ENCODE measurements at places on chromosomes 3 and 15.

DNA sequence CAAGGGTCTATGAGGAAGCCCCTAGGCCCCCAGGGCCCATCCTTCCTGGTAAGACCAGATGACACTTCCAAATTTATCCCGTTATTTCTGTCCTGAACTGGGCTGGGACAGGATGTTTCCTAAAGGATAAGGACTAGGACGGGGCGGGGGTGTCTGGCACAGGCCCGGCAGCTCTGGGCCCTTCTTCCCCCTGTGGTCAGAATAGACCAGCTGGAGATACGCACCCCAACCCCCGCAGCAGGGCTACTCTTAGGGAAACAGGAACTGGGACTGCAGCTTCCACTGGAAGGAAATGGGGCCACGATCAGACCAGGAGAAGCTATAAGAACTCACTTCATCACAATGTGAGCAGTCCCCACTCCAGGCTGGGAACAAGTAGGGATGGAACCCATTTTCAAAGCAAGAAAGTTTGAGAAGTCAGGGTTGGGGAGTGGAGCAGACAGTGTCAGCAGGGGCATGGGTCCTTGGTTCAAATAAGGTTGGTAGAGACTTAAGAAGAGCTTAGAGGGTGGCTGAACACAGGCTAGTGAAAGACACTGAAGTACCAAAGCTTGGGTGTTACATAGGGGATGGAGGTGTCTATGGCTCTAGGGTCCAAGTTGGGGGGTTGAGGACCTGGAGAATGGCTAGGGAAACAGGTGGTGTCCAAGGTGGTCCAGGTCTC, 1.1 kb downstream of the NCKIPSD start:
- peak overlapping the region; percentile 92 for H3K4me3 ChIP-seq
- peaks cover 6% of the 10 kb centered on the region for H3K27me3 ChIP-seq
- peaks cover 36% of the 10 kb centered on the region for H3K36me3 ChIP-seq
- no peak overlapping the region for H3K27ac ChIP-seq
- DNase-seq = no peak

DNA sequence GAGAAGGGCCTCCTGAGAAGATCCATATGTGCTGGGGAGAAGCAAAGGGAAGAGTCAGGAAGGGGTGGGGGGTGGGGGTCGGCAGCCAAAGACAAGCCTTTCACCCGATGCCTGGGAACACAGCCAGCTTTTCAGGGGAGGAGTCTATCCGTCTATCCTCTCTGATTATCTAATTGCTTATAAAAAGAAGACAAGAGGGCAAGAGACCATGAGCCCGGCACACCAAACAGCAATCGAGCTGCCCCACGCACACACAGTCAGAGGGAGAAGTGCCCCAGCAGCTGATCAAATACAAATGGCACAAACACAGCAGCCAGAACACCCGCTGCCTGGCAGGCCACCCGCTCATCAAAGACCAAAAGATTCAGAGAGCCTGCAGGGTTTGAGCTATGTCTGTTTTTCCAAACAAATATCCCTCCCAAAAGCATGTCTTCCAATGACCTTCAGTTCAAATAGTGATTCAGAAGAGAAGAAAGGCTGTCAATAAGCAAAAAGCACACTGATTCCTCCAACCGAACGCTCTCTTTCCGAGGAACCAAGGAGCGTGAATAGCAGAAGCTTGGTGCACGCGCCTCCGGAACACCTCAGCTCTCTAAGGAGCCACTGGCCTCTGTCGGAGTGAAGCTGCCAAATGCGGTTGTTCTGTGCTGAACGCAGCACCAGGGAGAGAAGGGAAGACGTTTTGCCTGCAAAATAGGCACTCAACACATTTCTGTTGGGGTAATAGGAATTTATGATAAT, 419.2 kb downstream of the OCA2 start:
- peak overlapping the region; percentile 12 for H3K27ac ChIP-seq
- H3K4me1 ChIP-seq = peaks cover 33% of the 10 kb centered on the region
- H3K36me3 ChIP-seq = no peaks in the 10 kb centered on the region
- peaks cover 3% of the 10 kb centered on the region for H3K27me3 ChIP-seq
- peak overlapping the region; percentile 20 for H3K4me3 ChIP-seq

GRCh38 chr3:126867190-126867862, 115.6 kb upstream of the PLXNA1 start:
- H3K4me1 ChIP-seq = peaks cover 6% of the 10 kb centered on the region
- no peak overlapping the region for H3K27ac ChIP-seq
- no peak overlapping the region for H3K4me3 ChIP-seq
- peaks cover 16% of the 10 kb centered on the region for H3K36me3 ChIP-seq
- no peaks in the 10 kb centered on the region for H3K27me3 ChIP-seq

- no peaks in the 10 kb centered on the region for H3K36me3 ChIP-seq
- peak overlapping the region; percentile 14 for H3K27ac ChIP-seq
- no peak overlapping the region for H3K4me3 ChIP-seq
- H3K4me1 ChIP-seq = peaks cover 38% of the 10 kb centered on the region
These were observed 53.0 kb upstream of the ST3GAL6 start for GRCh38 chr3:98710067-98710659.

GRCh38 chr3:59442046-59442445, 392.2 kb upstream of the CFAP20DC start:
- no peaks in the 10 kb centered on the region for H3K36me3 ChIP-seq
- no peak for DNase-seq
- peak overlapping the region; percentile 12 for H3K27ac ChIP-seq
- peaks cover 7% of the 10 kb centered on the region for H3K27me3 ChIP-seq
- H3K4me3 ChIP-seq = no peak overlapping the region

DNA sequence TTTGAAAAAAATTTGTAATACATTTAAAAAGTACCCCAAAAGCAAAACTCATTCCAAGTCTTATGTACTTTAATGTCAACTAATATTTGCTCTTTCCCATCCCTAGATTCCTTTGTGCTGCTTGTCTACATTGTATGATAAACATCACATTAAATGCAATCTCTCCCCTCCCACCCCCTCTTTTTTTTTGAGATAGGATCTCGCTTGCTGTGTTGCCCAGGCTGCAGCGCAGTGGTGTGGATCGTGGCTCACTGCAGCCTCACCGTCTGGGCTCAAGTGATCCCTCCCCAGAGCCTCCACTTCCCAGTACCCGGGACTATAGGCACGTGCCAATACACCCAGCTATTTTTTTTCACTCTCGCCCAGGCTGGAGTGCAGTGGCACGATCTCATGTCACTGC, 12.6 kb downstream of the MAP2K1 start:
- peaks cover 40% of the 10 kb centered on the region for H3K36me3 ChIP-seq
- H3K4me3 ChIP-seq = no peak overlapping the region
- no peaks in the 10 kb centered on the region for H3K27me3 ChIP-seq
- no peak for DNase-seq
- H3K27ac ChIP-seq = no peak overlapping the region

DNA sequence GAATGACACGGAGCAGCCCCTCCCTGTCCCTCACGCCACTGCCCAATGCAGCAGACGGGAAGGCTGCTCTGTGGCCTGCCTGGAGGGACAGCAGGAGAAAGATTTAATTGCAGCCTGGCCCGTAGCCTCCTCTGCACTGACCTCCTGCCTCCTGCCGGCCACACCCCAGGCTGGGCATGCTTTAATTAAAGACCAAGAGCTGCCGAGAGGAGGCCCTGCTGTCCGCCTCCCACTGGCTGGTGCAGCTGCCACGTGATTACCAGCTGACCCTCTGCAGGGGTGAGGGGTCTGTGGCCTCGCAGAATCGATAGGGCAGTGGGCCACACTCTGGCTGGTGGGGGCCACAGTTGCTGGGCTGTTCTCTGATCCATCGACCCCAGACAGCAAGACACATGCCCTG, 100.2 kb upstream of the PRR23E start:
- peaks cover 12% of the 10 kb centered on the region for H3K27me3 ChIP-seq
- peak; percentile 28 for DNase-seq
- H3K36me3 ChIP-seq = no peaks in the 10 kb centered on the region
- peaks cover 39% of the 10 kb centered on the region for H3K4me1 ChIP-seq

- H3K36me3 ChIP-seq = no peaks in the 10 kb centered on the region
- H3K27me3 ChIP-seq = no peaks in the 10 kb centered on the region
- no peak overlapping the region for H3K27ac ChIP-seq
These were observed 552.6 kb upstream of the GOLIM4 start for GRCh38 chr3:168648321-168648720.

DNA sequence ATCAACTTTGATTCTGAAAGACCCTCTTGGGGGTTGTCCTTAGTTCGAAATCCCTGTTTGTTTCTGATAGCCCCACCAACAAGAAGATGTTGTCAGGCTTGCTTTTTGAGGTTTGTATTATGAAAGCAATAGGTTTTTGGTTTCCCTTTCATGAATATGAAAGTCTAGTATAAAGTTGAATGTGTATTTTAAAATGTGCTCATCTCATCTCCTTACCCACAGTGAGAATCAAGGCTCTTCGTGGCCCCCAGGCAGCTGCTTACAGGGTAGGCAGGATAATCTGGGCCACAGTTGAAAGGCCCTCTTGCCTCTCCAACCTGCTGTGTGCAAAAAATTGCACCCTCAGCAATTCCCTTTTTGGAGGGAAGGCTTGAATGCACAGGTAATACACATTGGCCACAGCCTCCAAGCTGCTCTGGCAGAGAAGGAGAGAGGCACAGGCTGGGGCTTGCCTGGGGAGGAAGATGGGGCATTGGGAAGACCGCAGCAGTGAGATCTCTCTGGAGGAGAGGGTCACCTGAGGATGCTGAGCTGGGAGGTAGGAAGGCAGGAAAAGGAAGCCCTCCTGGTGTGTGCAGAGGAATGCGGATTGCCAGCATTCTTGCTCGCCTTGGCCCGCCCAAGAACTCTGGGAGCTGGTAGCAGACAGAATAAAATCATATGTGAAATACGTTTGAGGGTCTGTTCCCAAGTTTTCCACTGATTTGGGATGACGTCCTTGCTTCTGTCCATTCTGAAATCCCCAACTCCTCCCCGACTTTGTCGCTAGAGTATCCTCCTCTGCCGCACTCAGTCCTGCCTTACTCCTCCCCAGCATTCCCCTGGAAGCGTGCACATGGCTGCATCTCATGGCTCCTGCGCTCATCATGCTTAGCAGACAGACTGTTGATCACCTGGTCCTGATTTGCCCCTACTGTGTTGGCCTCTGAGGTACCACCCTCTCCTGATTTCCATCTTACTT, 196.4 kb downstream of the RPLP1 start:
- H3K27me3 ChIP-seq = peaks cover 33% of the 10 kb centered on the region
- H3K4me1 ChIP-seq = peaks cover 35% of the 10 kb centered on the region
- no peak overlapping the region for H3K27ac ChIP-seq
- no peak for DNase-seq
- peaks cover 8% of the 10 kb centered on the region for H3K36me3 ChIP-seq
- peak overlapping the region; percentile 21 for H3K4me3 ChIP-seq

DNA sequence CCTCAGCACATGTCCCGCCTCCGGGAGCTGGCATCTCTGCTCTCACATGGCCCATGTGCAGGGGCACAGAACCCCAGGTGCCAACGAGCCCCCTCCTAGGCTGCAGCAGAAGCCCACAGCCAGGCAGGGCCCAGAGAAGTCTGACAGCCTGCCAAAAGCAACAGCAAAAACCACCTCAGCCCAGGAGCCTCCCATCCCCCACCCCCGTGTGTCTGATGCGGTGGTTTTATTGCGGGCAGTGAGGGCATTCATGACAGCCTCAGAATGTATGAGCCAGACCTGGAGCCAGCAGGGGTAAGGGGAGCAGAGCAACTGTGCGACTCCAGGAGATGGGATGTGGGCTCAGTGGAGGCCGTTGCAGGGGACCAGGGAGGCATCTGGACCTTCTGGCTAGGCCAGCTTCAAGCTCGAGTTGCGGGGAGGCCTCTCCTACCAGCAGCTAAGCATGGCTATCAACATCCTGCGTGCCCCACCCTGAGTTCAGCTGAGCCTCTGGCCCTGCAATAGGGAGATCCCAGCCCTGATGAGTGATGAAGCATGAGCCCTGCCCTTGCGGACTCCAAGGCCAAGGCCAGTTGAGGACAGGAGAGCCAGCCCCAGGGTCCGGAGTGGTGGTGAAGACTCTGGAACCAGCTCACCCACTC, 52.5 kb downstream of the CYP11A1 start:
- H3K27ac ChIP-seq = no peak overlapping the region
- peaks cover 85% of the 10 kb centered on the region for H3K4me1 ChIP-seq
- H3K27me3 ChIP-seq = peaks cover 27% of the 10 kb centered on the region
- H3K36me3 ChIP-seq = no peaks in the 10 kb centered on the region
- no peak for DNase-seq

GRCh38 chr3:13607821-13608597, 59.1 kb downstream of the FBLN2 start:
- H3K36me3 ChIP-seq = no peaks in the 10 kb centered on the region
- no peak overlapping the region for H3K4me3 ChIP-seq
- peak overlapping the region; percentile 68 for H3K27ac ChIP-seq
- no peak for DNase-seq
- H3K27me3 ChIP-seq = peaks cover 9% of the 10 kb centered on the region

DNA sequence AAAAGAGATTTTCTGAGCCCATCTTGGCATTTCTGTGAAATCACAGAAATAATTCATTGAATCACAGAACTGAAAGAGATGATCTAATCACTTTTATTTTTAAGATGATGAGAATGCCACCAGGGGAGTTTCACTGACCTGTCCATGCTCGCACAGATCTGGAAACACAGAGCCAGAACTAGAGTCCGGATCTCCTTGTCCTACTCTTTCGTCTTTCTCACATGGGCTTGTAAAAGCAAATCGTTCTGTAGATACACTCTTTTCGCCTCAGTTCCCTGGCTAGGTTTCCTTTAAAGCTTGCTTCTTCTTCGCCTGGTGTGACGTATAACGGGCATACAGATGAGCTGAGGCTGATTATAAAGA, 122.5 kb upstream of the SPRED1 start:
- DNase-seq = no peak
- no peaks in the 10 kb centered on the region for H3K27me3 ChIP-seq
- H3K36me3 ChIP-seq = no peaks in the 10 kb centered on the region
- H3K4me1 ChIP-seq = peaks cover 31% of the 10 kb centered on the region
- H3K27ac ChIP-seq = peak overlapping the region; percentile 87

GRCh38 chr3:57557085-57557537, 1.0 kb downstream of the PDE12 start:
- peak overlapping the region; percentile 97 for H3K4me3 ChIP-seq

DNA sequence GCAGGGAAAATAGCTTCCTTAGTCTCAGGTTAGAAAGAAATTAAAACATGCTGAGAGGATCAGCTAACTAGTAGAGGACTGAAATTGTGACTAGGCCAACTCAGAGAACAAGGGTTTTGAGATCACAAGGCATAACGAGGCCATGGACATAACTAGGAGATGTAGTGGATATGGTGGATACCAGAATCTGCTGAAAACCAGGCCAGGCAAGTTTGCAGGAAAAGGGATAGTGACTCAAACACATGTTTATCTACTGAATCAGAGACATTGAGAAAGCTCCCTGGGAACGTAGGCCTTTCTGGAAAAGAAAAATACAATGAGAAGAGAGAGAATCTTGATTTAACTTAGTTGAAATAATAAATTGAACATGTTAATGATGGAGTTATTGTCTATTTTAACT, 326.5 kb upstream of the GBE1 start:
- no peaks in the 10 kb centered on the region for H3K36me3 ChIP-seq
- H3K27ac ChIP-seq = no peak overlapping the region
- no peaks in the 10 kb centered on the region for H3K4me1 ChIP-seq
- H3K27me3 ChIP-seq = peaks cover 4% of the 10 kb centered on the region
- H3K4me3 ChIP-seq = no peak overlapping the region
- no peak for DNase-seq
